ENCODE measurements at places on chromosomes 2 and 18.
A peak's percentile ranks its signal among the peaks of the same experiment; 100 is the strongest.

DNA sequence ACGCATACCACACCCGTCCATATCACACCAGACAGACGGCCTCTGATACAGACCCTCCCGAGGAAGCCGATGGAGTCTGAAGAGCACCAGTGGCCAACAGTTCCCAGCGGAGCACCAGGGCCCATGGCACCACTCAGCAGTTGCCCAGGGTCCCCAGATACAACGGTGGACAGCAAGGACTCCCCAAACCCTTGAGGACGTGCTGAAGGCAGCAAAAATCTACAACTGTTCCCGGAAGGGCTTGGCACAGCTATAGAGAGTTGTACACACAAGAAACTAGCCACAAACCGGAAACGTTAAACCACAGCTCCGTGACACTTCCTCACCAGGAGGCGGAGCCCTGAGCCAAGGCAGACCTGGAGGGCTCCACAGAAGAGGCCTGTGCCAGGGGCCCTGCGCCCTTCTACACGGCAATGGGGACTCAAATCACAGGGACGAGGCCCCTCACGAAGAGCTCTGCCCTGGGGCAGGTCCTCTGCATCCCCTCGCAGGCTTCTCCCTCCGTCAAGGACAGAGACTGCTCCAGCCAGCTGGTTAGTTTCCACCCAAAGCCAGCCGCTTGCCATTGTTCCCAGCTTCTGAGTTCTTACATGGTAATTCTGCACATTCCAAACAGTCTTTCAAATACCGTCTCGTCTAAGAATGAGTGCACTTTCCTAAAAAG lies 133.4 kb downstream of the HDAC4 start:
- DNase-seq, result no peak

DNA sequence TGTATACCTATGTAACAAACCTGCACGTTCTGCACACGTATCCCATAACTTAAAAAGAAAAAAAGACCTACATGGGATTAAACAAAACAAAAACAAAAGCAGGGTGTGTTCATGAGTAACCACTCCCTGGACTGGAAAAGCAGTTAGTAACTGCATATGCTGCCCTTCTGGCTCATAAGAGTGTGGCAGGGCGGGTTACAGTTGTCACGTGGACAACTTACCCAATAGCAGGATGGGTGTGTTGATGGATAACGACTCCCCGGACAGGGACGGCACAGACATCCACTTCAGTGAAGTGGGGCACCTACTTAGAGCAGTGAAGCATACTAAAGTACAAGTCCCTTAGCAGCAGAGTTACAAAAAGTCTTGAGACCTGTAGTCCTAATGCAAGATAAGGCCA lies 136.7 kb downstream of the CCBE1 start:
- DNase-seq, result no peak

DNA sequence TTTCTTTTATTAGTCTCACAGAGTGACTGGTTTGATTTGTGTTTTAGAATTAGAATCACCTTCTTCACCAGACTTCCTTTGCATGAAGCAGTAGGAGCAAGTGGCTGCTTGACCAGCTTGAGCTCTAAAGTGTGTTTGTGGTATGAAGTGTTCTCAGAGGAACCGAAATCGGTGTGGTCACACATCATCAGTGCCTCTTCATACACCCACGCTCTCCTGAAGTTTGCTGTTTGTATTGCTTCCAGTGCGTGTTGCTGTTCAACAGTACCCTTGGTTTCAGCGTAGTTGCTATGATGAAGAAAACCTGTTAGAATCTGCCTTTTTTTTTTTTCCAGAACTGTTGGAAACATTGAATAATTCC lies 77.9 kb downstream of the LIMS1 start:
- no peak for DNase-seq

- peak; percentile 75 for DNase-seq
Measured at GRCh38 chr2:241950413-241951315, 81.1 kb downstream of the RTP5 start.

- DNase-seq, result no peak
Measured at GRCh38 chr18:46950064-46950656, 32.8 kb downstream of the KATNAL2 start.

- DNase-seq, result no peak
Measured at GRCh38 chr2:144642131-144642530, 122.2 kb upstream of the ZEB2 start.

DNA sequence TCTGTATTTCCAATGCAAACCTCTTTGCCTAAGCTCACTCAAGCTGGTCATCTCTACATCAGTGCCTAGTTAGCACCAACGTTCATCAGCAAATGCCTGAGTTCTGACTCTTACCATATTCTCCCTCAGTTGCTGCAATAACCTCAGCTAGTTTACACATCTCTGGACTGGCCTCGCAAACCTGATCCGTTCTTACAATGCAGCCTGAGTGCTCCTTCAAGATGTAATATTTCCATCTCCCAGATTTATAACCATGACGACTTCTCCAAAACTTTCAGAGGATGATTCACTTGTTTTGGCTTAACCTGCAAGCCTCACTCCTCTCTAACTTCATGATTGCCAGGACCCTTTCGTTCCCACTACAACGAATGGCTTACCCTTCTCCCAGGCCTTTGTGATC lies 69.7 kb downstream of the DIPK1C start:
- DNase-seq, result no peak

DNA sequence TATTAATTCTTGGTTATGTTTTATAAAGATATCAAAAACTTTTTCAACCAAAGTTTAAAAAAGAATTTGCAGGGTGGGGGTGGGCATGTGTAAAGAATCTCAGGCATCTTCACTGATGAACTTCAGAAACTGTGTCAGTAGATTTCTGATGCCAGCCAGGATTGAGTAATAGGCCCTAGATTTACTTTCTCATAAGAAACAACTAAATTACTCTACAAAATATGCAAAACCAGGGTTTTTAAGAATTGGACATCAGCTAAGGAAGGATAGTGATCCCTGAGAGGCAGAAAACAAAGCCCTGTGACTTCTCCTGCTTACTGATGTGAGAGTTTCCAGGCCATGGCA lies 11.9 kb upstream of the IL1R1 start:
- DNase-seq, result no peak

DNA sequence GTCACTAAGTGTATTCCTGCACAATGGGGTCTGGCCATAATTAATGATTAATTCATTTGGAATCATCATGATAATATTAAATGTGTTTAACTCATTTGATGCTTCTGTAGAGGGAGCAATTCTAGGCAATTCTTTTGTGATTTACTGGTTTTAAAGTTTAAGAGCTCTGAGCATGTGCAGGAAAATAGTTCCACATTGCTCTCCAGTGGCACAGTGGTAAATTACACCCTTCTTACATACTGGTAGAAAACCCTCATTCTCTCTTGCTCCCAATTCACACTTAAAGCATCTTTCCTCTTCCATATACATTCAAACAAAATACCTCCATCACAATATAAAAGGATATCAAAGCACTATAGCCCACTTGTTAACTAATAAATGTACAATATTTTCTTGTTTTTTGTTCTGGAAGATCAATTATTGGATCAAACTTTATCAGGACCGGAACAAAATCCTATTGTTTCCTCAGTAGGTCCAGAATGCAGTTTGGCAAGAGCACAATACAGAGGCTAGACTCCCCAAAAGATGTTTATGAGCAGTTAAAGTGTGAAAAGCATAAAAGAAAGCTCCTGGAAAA lies 844.3 kb downstream of the MBD2 start:
- DNase-seq, result peak; percentile 28

GRCh38 chr18:24054130-24054529 lies 39.6 kb downstream of the TTC39C start:
- no peak for DNase-seq

DNA sequence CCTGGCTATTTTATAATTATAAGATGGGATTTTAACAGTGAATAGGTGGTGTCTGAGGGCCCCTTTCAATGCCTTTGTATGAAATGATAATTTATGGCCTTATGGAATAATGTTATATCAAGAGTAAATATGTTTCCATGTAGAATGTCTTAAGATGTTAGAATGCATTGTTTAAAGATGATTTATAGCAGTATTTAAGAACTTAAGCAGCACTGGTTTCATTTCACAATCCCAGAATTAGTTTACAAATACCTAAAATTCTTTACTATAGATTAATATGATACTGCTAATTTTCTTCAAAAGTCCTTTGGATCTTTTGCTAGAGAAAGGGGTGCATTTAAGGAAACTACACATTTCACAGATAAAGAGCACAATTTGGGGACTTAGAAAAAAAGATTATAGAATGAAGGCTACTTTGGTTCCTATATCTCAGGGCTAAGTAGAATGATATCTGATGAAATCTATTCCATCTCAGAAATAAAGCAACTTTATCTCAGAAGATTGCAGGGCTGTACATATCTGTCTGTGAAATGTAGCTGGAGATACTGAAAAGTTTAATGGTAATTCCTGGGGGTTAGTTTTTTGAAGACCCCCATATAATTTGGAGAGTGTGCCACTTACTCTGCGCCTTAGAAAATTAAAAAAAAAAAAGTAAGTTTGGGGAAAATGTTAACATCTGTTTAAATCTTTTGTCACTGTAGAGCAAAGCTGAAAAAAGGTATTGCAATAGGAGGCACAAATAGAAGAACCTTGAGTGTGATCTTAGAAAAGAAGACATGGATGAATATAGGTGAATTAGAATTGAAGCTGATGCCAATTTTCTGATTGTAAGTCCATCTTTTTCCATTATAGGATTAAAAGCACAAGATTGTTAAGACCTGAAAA lies 123.4 kb downstream of the GULP1 start:
- no peak for DNase-seq

DNA sequence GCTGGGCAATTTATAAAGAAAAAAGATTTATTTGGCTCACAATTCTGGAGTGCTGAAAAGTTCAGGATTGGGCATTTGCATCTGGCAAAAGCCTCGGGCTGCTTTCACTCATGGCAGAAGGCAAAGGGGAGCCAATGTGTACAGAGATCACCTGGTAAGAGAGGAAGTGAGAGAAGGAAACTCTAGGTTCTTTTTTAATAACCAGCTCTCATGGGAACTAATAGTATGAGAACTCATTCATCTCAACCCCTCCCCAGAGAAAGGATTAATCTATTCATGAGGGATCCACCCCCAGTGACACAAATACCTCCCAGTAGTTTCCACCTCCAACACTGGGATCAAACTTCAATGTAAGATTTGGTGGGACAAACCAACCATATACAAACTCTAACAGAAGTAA lies 129.0 kb downstream of the EVA1A start:
- no peak for DNase-seq

DNA sequence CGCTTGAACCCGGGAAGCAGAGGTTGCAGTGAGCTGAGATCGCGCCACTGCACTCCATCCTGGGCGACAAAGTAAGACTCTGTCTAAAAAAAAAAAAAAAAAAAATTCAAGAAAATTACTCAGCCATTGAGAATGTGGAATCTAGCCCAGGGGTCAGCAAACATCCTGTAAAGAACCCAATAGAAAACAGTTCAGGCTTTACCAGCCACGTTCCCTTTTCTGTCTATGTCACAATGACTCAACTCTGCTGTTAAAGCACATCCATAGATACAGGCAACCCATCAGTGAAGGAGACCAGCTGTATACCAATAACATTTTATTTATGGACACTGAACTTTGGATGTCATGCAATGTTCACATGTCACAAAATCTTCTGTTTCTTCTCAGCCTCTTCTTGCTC lies 435.6 kb upstream of the GYPC start:
- DNase-seq, result no peak

- DNase-seq, result no peak
Measured at GRCh38 chr2:206452750-206453149, 9.4 kb downstream of the ADAM23 start.

DNA sequence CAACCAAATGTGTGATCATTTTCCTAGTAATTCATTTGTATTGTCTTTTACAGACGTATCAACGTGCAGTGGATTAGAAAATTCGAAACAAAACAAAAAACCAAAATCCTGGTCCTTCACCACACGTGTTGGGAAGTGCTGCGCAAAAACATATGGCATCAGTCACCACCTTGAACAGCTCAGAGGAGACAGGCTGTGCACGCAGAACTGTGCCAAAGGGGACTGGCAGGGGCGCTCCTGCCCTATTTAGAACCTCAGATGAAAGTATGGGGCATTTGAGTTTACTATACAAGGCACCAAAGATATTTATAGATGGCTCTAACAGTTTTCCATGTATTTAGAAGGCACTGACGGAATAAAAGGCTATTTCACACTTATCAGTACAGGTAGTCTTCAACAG lies 42.3 kb downstream of the NOL10 start:
- DNase-seq, result no peak

- no peak for DNase-seq
Measured at GRCh38 chr2:108965540-108966289, 23.3 kb downstream of the EDAR start.

DNA sequence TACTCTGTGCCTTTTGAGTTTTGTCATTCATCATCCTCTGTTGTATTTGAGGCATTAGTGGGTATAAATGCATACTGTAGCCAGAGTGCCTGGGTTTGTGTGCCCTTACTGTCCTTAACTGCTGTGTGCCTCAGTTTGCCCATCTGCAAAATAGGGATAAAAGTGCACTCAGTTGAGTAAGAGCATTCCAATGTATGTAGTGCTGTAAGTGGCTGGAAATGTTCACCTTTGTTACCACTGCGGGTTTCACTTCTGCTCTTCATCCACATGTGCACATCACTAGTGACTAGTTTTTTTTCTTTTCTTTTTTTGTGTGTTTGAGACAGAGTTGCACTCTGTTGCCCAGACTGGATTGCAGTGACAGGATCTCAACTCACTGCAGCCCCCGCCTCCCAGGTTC lies 39.9 kb downstream of the PLEKHB2 start:
- DNase-seq, result no peak

- DNase-seq, result no peak
Measured at GRCh38 chr2:112710956-112711750, 9.7 kb upstream of the NT5DC4 start.

DNA sequence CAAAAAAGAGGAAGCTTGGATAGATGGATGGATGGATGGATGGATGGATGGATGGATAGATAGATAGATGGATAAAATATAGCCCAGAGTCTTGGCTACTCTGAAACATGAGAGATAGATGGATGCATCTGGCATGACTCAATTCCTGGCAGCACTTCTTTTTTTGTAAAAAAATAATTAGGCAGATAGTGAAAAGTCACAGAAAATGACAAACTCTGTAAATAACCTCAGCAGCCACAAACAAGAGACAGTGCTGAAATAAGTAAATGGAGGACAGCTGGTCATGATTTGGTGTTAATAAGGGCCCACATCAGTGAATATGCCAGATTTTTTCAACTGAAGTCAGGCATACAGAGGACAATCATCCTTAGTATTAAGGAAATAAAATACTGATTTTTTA lies 585.0 kb upstream of the GCFC2 start:
- no peak for DNase-seq

GRCh38 chr2:137676346-137676745 lies 287.9 kb upstream of the HNMT start:
- no peak for DNase-seq

DNA sequence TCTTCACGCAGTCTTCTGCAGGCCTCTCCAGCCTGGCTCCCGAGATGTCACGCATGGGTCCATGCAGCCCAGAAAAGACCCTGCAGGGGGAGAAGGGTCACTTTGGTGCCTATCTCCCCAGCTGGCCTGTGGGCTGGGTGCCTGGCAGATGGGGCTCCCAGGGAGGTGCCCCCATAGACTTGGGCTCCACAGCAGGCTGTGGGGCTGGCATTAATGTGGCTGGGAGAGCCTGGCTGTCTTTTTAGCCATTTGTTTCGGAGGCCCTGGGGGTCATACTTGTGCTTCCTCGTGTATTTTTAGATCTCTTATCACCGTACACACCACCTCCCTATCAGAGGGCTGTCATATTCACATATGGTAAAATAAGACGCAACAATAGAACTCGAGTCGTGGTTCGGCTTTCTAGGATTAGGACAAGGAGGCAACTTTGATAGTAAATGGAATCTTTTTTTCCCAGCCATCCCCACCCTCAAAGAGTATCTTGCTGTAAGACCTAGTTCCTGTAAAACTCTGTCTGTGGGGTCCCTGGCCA lies 74.5 kb downstream of the LRRFIP1 start:
- no peak for DNase-seq

All from frontal cortex (tissue), 4 donors.